ENCODE measurements at places on chromosomes 3 and 15. TPM values are rescaled to one million over a fixed set of nuclear protein-coding genes. Genes with fewer than 3 reads are reported as not detected.

- H3K4me1 ChIP-seq, result no peaks in the 10 kb centered on the region
- H3K36me3 ChIP-seq, result peaks cover 6% of the 10 kb centered on the region
- no peak overlapping the region for H3K4me3 ChIP-seq
- no peak for DNase-seq
- H3K27me3 ChIP-seq, result no peaks in the 10 kb centered on the region
These were observed 97.4 kb downstream of the LRRK1 start for GRCh38 chr15:101016581-101016980.

DNA sequence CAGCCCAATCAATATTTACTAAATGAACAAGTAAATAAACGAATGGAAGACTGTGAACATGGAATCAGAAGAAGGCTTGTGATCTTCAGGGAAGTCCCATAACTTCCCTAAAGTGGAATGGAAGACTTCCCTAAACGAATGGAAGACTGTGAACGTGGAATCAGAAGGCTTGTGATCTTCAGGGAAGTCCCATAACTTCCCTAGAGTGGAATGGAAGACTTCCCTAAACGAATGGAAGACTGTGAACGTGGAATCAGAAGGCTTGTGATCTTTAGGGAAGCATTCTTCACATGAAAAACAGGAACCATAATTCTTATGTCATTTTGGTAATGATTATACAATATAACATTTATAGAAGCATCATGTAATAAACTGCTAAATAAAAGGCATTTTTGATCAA is 38.8 kb downstream of the EOGT start:
- DNase-seq, result no peak
- peaks cover 15% of the 10 kb centered on the region for H3K27me3 ChIP-seq
- H3K4me1 ChIP-seq, result no peaks in the 10 kb centered on the region
- no peak overlapping the region for H3K4me3 ChIP-seq
- H3K36me3 ChIP-seq, result no peaks in the 10 kb centered on the region

DNA sequence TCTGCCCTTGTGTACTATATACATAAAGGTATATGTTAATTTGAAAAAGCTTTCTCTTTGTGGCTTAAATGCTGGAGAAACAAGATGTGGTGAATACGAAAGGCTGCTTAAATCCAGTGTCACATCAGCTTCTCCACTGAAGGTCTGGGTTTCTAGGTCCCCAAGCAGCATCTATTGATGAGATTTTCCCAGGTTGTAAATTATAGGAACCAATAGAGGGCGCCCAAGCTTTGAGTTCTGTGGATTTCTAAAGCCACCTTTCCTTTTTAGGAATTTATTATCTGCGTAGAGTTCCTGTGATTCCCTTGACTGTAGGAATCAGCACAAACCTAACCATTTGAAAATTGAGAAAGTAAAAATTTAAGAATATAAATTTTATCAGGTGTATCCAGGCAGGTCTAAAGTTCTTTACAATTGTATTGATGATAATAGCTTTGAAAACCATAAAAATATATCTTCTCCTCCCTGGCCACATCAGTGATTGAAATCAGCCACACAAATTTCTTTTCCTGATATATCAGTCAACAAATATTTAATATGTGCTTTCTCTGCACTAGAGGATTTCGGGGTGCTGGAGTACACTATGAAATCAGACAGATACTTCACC is 88.3 kb upstream of the ADAMTSL3 start:
- H3K4me1 ChIP-seq, result no peaks in the 10 kb centered on the region
- H3K27ac ChIP-seq, result no peak overlapping the region
- H3K4me3 ChIP-seq, result no peak overlapping the region
- no peaks in the 10 kb centered on the region for H3K36me3 ChIP-seq
- H3K27me3 ChIP-seq, result no peaks in the 10 kb centered on the region

CHDH gene
- total RNA-seq, result 10.8 TPM

DNA sequence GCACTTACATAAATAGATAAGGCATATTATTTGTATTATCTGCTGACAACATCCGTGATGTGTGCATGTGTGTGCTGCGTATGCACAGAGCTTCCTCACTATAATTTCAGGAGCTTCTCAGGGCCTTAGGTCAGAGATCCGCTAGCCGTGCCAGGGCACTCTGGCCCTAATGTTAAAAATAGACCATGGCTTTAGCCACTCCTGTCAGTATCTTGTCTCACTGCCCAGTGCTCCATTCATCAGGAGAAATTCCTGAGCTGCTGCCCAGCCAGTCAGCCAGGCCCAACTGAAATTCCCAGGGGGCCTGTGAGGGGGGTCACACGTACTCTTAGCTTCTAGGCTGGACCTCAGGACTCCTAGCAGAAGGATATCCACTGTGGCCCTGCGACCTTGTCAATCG is 70.0 kb upstream of the ABHD2 start:
- DNase-seq, result no peak
- no peak overlapping the region for H3K27ac ChIP-seq
- H3K4me1 ChIP-seq, result peaks cover 13% of the 10 kb centered on the region
- H3K4me3 ChIP-seq, result no peak overlapping the region

DNA sequence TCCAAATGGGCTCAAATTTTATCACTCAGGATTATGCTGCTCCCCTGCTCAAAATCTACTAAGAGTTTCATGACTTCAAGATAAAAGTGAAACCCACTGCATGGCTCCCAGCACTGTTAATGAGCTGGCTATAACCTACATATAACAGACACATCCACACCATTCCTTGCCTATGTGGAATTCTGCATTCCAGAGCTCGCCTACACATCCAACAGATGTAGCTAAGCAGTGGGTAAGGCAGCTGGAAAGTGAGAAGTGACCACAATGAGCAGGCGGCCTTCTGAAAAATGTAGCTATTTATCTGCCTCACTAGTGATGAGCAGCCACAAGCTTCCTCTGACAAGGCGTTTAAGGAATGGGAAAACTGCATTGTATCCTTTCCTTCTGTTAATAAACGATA is 92.0 kb upstream of the TRIM42 start:
- peaks cover 35% of the 10 kb centered on the region for H3K27me3 ChIP-seq
- no peak for DNase-seq
- no peak overlapping the region for H3K4me3 ChIP-seq
- H3K27ac ChIP-seq, result no peak overlapping the region

DNA sequence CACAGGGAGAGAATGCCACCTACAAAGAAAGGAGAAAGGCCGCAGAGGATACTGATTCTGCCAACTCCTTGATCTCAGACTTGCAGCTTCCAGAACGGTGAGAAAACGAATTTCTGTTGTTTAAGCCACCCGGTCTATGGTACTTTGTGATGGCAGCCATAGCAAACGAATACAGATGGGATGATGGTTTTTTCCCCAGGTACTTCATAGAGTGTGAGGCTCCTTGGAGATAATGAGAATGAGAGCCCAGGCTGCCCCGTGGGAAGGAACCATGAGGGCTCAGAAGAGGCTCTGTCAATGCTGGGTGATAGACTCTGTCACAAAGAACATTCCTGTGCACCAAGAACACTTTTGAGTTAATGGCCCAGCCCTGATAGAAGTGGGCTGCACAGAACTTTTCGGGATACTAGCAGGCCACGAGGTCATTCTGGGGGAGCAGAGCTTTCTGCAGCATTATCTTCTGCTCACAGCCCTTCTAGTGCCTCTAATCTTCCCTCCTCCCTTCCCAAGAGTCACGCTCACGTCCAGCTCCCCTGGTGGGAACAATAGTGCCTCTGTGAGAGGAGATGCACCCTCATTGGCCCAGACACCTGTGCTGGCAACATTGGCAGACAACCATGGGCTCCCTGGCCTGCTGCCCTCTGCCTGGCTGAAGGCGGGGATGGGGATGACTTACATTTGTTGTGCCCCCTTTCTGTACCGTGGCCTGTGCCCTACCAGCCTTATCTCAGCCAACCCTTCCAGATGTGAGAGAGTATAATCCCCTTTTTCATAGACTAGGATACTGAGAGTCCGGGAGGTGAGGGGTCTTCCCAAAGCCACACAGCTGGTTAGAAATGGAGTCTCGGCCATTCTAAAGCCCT is 5.2 kb upstream of the RLBP1 start:
- H3K27me3 ChIP-seq, result no peaks in the 10 kb centered on the region
- no peak for DNase-seq
- H3K27ac ChIP-seq, result no peak overlapping the region
- peaks cover 12% of the 10 kb centered on the region for H3K4me1 ChIP-seq

- H3K4me3 ChIP-seq, result no peak overlapping the region
- DNase-seq, result no peak
- H3K27ac ChIP-seq, result no peak overlapping the region
- H3K27me3 ChIP-seq, result no peaks in the 10 kb centered on the region
These were observed 26.9 kb upstream of the MYO1E start for GRCh38 chr15:59399465-59400102.

- no peak overlapping the region for H3K4me3 ChIP-seq
- no peak overlapping the region for H3K27ac ChIP-seq
- H3K36me3 ChIP-seq, result no peaks in the 10 kb centered on the region
- peaks cover 10% of the 10 kb centered on the region for H3K4me1 ChIP-seq
These were observed 2.5 kb upstream of the DPH6 start for GRCh38 chr15:35548435-35548834.

- DNase-seq, result no peak
- no peaks in the 10 kb centered on the region for H3K36me3 ChIP-seq
- H3K4me3 ChIP-seq, result no peak overlapping the region
- H3K27me3 ChIP-seq, result no peaks in the 10 kb centered on the region
- no peaks in the 10 kb centered on the region for H3K4me1 ChIP-seq
These were observed 60.5 kb upstream of the DPH6 start for GRCh38 chr15:35606450-35606779.

ZNF860 gene
- 2.9 TPM for total RNA-seq

AHSG gene
- 1.6 TPM for total RNA-seq

- no peaks in the 10 kb centered on the region for H3K4me1 ChIP-seq
- no peak overlapping the region for H3K27ac ChIP-seq
- no peak overlapping the region for H3K4me3 ChIP-seq
- H3K36me3 ChIP-seq, result no peaks in the 10 kb centered on the region
- DNase-seq, result no peak
These were observed 126.9 kb upstream of the CNTN4 start for GRCh38 chr3:1971780-1972179.

DNA sequence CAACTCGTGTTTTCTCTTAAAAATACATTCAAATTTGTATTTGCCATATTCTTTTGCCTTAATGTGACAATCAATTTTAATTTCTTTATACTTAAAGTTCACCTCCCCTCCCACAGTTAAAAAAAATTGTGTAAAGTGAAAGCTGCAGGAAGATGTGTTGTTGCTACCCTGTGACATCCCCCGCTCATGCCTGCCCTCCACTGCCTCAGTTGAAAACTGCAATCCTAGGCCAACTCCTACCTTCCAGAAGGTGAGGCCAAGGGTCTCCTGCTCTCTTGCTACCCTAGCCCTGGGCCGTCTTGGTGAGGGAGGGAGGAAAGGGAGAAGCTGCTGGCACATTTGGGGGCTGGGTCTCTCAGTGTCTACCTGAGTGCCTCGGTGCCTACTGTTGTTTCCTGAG is 57.0 kb upstream of the CMTM7 start:
- no peak for DNase-seq
- no peak overlapping the region for H3K27ac ChIP-seq
- H3K4me3 ChIP-seq, result no peak overlapping the region
- no peaks in the 10 kb centered on the region for H3K4me1 ChIP-seq
- no peaks in the 10 kb centered on the region for H3K36me3 ChIP-seq

- H3K4me3 ChIP-seq, result no peak overlapping the region
- H3K36me3 ChIP-seq, result no peaks in the 10 kb centered on the region
- no peak overlapping the region for H3K27ac ChIP-seq
- no peaks in the 10 kb centered on the region for H3K4me1 ChIP-seq
- DNase-seq, result no peak
These were observed 35.2 kb downstream of the MYZAP start for GRCh38 chr15:57626713-57627440.

- DNase-seq, result peak; percentile 29
- H3K27ac ChIP-seq, result peak overlapping the region; percentile 0
These were observed 23.7 kb downstream of the ALPK3 start for GRCh38 chr15:84840741-84841429.

- no peak for DNase-seq
- H3K27me3 ChIP-seq, result 0 out of 2 replicates have a peak, but pooled peaks cover 8% of the 10 kb centered on the region
- no peak overlapping the region for H3K4me3 ChIP-seq
- H3K36me3 ChIP-seq, result no peaks in the 10 kb centered on the region
These were observed 132.9 kb downstream of the TPRG1 start for GRCh38 chr3:189304465-189305351.

DNA sequence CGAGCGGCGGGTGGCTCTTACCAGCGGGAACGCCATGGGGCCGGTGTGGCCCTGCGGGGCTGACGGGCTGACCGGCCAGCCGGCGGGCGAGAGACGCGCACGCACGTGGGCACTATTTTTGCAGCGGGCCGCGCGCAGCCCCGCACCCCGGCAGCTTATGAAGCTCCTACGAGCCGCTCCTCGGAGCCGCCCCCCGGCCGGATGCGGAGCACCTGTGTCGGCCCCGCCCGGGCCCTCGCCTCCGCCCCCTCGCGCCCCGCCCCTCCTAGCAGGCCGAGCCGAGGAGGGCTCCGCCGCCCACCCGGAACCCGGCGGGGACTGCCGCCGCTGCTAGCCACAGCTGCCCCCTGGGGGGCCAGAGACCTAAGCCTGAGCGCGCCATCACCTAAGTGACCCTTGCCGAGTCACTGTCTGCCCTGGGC is 683 bp upstream of the CPEB1 start:
- DNase-seq, result no peak
- H3K4me3 ChIP-seq, result no peak overlapping the region
- H3K27ac ChIP-seq, result no peak overlapping the region
- peaks cover 3% of the 10 kb centered on the region for H3K27me3 ChIP-seq

CCDC191 gene
- 4.1 TPM for total RNA-seq

CEMIP gene
- total RNA-seq, result 3.5 TPM

GOLGA8F gene
- total RNA-seq, result not detected

Measured in HCT116 (cell line).